Activated CD8-positive, alpha-beta memory T cell treated with anti-CD3 and anti-CD28 coated beads for 4 hours (primary cell): ENCODE measurements at places on chromosomes 1 and 21.

GRCh38 chr1:117473063-117473462 is 105.8 kb downstream of the MAN1A2 start:
- DNase-seq, result no peak

DNA sequence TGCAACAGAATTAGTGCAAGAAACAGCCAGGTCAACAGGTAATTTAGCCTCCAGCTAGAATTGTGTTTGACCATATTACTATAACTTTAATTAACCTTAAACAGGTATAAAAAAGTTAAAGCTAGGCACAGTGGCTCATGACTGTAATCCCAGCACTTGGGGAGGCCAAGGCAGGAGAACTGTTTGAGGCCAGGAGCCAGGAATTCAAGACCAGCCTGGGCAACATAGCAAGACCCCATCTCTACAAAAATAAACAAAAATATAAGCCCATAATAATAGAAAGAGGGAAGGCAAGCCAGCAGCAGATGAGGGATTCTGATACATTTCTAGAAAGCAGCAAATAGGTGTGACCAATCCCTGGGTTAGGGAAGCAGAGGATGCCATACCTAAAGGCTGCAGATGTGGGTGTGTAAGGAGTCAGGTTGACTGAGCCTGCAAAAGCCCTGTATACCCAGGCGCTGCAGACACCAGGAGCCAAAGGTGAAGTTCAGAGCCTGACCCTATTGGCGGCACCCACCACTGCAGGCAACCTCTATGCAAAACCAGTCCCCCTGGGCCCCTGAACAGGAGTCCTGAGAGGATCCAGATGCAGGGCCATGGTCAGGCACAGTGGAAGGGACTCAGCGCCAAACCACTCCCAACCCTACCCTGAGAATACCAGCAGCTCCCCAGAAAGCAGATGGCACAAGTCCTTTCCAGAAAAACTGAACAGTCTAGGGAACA is 19.3 kb upstream of the LSS start:
- no peak for DNase-seq

DNA sequence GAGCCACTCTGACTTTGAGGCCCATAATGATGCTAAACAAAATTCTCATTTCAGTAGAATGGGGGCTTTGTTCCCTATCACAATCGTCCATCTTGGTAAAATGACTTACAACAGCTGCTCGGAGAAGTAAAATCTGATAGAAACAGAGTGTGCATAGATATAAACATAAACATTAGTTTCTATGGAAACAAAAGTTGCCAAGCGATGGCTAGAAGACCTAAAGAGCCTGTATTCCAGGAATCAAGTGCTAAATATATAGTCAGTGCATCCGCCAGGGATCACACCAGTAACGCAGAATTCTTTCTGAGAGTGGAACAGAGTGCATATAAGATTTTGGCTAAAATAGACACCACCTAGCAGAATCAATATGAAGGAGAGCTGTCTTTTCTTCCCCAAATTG is 91.2 kb upstream of the KAZN start:
- DNase-seq, result no peak

DNA sequence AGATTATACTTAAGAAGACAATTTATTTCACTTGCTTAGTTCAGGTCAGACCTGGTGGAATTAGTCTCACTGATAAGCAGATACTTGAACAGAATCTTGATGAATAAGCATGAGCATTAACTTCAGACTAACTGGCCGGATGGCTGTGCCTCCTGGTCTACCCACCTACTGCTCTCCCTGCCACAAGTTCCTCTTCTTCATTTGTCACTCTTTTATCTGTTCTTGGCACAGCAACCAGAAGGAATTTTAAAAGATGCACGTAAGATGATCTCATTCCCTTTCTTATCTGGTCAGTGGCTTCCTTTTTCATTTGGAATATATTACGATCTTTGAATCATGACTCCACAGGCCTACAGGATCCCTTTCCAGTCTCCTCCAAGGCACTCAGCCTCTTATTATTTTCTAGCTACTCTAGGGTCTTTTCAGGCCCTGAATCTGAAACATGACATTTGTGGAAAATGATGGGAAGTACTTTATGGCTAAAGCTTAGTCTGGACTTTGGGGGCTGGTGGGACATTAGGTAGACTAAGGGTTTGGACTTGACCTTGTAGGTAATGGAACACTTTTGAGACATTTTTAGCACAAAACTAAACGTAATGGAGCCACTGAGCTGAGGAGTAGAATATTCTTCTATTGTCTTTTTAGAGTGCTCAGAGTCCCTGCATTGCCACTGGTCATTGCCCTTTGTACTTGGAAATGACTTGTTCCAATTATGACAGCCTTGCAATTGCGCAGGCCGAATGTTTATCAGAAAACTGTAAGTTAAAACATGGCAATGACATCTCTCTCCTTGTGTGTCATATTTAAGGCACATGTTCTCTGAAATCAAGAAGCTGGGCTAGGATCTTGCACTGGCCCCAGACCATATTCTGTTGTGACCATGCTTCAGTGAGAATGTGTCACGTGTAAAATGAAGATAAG is 16.0 kb downstream of the ST6GALNAC3 start:
- DNase-seq, result no peak

GRCh38 chr1:18484721-18485120 is 4.0 kb downstream of the KLHDC7A start:
- DNase-seq, result no peak

DNA sequence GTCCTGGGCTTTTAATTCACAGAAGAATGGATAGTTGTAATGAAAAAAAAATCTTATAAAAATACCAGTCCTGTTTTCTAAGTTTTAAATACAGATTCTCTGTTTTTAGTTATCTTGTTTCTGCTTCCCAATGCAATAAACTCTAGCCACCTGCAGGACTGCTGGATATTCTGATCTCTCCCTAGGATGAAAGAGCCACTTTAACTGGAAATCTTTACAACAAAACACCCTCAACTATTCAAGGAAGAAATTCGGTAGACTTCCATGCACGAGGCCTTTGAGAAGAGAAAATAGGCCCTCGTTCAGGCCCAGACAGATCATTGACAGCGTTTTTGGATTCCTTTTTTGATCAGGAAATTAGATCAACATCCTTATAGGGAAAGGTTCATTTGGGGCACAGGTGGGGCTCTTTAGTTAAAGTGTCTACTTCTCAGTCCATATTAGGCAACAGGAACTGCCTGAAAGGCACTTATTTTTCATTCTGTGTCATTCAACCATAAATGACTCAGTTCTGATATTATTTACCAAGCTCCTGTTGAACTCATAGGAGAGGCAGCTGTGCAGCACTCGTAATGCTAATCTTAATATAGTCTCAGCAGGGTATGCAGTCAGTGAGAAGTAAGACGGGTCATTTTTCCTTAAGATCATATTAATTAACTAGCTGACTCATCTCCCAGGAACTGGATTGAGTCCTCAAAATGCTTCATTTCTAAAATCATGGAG is 71.1 kb upstream of the ERRFI1 start:
- no peak for DNase-seq

- no peak for DNase-seq
Observed at GRCh38 chr1:212207822-212208520, 77.2 kb upstream of the PPP2R5A start.

DNA sequence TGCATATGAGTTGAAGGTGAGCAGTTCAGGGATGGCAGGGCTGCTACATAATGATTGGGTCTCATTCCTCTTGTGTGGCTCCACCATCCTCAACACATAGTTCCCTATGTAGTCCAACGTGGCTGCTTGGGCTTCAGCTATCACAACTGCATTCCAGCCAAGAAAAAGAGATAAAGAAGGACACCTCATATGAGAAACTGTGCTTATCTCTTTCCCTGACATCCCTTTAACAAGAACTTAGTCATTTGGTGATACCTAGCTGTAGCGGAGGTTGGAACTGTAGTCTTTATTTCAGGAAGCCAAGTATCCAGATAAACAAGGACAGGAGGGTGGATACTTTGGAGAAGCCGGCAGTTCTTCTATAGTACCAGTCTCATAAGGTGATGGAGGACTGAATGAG is 42.7 kb upstream of the DNASE2B start:
- DNase-seq, result no peak

- no peak for DNase-seq
Observed at GRCh38 chr1:47849005-47849521, 148.1 kb downstream of the TRABD2B start.

- no peak for DNase-seq
Observed at GRCh38 chr1:111948209-111949171, 41.0 kb downstream of the KCND3 start.

DNA sequence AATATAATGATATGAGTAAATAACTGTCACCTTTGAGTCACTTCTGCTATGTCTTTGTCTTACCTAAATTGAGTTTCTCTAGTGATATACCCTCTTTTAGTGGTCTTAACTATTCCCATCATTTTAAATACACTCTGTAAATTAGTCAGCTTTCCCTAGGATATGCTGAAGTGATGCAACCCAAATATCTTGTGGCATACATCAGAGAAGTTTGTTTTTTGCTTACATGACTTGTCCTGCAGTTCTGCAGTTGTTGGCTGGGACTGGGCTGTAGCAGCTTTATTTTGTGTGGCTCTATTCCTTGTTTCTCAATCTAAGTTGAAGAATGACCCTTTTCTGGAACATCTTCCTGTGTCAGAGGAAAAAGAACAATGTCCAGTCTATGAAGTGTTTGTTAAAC is 76.4 kb downstream of the TTC3 start:
- no peak for DNase-seq

GRCh38 chr1:183879494-183879893 is 74.6 kb downstream of the RGL1 start:
- DNase-seq, result no peak

GRCh38 chr1:208595745-208596144 is 351.6 kb upstream of the PLXNA2 start:
- no peak for DNase-seq

DNA sequence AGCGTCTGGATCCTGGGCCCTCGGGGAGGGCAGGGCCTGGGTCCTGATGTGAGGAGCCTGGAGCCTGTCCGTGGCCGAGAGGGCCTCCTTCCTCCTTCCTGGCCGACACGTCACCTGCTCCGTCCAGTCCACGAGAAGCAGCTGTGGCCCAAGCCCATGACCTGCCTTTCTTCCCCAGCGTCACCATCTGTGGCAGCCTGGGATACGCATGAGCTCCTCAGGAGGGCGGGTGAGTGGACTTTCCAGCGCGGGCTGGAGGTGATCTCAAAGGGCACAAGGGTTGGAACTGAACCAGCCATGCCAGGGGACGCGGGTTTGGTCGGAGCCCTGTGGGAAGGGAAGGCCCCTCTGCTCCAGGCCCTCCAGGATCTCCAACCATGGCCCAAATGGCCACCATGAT is 90.4 kb downstream of the DHRS3 start:
- DNase-seq, result no peak

GRCh38 chr1:21517660-21518480 is 8.6 kb downstream of the ALPL start:
- no peak for DNase-seq

DNA sequence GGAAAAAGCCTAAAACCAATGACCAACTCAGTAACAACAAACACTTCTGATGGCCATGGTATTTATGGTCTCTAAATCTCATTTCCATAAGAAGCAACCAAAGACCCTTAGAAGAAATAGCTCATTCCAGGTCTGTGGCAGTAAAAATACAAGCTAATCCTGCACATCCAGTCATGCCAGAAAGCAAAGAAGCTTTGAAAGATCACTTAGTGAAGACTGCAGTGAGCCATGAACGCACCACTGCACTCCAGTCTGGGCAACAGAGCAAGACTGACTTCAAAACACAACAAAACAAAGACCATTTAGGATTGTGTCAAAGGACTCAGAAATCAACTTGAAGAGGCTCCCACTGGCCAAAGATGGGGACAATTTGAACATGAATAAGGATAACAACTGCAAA is 18.4 kb upstream of the ELK4 start:
- no peak for DNase-seq

- DNase-seq, result no peak
Observed at GRCh38 chr1:48789903-48790302, 13.2 kb upstream of the BEND5 start.

- DNase-seq, result no peak
Observed at GRCh38 chr1:153928791-153929341, 6.1 kb upstream of the GATAD2B start.

DNA sequence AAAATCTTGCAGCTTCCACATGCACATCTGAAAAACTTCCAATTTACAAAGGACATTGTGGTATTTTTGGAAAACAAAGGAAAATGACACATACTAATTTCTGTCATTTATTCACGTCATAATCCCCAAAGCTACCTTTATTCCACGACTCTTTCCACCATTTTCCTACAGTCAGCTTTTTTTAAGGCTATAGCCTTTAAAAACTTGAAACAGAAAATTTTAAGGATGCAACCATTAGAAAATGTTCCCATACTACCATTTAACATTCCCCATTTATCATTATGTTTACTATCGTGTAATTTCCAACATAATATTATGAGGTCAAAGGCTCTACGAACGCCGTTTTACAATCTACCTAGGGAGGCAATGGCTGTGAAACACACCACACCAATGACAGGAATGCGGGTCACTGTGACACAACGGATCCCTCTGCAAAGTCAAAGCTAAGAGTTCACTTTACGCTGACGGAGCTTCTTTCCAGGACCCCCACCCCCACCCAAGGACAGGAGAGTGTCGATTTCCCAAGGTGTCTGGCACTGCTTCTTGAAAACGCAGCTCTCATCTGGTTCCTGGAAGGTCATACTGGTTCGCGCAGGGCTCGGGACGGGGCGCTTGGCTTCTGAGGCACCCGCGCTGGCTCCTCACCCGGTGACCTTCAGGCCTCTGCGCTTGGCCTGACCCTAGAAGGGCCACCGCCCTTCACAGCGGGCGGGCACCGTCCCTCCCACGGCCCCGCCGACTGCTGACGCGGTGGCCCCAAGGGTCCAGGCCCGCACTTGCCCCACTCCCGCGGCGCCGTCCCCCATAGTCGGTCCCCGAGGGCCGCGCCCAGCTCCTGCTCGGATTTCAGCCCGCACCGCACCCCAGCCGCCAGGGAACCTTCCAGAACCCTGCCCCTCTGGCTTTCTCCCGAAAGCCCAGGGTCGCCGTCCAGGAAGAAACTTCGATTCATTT is 50.5 kb upstream of the ATF3 start:
- peak; percentile 13 for DNase-seq

- DNase-seq, result no peak
Observed at GRCh38 chr1:71448444-71448843, 367.6 kb upstream of the ZRANB2 start.

DNA sequence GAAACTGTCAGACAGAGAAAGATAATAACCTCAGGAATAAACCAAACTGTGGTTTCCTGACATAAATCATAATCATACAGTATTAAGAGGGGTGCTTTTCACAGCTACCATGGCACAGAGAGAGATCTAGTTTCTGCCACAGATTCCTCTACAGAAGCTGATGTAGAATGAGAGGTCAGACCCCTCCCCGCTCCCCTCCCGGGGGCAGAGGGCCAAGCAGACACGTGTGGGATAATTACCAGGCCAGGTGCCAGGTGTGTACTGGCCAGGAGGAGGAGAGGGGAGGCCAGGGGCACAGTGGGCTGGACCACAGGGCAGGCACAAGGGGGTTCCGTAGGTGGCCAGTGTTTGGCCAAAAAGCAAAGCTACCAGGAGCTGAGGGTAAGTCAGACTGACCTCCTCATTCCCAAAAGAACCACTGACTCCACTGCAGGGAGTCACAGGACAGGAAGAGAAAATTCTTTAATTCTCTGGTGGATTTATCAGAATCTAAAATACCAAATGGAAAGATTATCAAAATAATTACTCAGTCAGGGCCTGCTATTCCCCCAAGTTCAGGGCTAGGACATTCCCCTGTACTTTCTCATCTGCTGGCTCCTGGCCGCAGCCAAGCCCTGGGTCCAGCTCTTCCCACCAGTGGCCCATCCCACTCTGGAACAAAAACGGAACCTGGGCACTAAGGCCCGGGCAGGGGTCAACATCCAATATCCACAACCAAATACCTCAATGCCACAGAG is 30.0 kb downstream of the C2CD2 start:
- no peak for DNase-seq
